Effector memory CD8-positive, alpha-beta T cell (primary cell): ENCODE measurements at places on chromosomes 12 and 14.

- DNase-seq, result no peak
Measured at GRCh38 chr14:56562883-56563282, 16.7 kb upstream of the TMEM260 start.

DNA sequence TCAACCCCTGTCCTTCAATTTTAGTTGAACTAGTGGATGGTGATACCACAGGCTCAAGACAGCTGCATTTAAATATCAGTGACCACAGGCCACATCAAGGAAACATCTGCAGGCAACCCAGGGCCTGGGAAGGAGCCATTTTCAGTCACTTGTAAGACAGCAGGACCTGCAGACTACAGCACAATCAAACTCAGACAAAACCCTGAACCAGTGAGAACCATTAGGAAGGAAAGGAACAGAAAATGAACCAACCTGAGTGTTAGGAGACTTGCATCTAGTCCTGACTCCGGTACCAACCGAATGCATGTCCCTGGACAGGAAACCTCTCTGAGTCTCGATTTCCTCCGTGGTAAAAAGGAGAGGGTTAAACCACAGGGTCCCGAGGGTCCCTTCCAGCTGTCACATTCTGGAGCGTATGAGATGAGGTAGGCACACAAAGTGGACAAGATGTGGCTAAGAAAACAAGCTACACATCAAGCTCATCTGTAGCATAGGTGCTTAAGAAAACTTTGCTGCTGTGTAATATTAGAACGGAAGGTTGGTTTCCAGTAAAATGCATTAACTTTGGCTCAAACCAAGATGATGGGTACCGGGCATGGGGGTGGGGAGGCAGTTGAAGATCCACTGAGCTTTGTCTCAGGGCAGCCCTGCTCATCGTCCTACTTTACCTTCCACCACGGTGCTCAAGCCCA lies 1.6 kb upstream of the CDKN1B start:
- DNase-seq, result no peak

DNA sequence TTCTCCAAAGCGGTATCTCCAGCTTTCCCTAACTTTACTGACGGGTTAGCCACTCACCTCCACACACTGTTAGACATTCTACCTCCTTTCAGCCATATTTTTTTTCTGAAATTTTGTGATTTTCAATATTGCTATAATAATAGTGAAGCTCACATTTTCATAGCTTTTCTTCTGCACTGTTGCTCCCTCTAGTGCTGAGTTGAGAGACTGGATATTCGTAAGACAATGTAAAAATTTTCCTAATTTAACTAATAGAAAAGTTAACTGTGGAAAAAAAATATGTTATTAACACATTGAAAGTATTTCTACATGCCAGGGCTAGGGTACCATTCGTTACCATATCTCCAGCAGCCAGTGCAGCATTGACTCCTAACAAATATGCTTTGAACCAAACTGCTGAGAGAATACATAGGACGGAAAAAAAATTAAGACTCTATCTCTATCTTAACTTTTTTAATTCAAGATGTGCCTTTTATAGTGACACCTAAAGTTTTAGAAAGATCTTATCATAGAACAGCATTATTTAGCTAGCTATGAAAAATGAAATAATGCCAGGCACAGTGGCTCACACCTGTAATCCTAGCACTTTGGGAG lies 48.7 kb upstream of the ABCC9 start:
- DNase-seq, result no peak

DNA sequence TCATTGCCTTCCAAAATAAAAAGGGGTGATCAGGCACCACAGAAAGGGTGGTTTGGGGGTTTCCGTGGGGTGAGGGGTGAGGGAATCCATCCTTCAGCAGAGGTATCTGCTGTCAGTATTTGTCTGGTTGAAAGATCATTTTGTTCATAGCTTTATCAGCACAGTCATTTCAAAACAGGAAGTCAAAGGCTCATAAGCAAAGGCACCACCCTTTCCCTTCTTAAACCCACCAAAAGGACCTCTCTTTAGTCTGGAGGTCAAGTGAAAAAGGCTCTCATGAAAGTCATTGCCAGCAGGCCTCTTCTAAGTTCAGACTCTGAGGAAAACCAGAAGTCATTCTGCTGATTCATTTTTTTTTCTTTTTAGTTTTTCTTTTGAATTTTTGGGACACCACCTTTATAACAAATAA lies 6.2 kb downstream of the CHST11 start:
- no peak for DNase-seq

DNA sequence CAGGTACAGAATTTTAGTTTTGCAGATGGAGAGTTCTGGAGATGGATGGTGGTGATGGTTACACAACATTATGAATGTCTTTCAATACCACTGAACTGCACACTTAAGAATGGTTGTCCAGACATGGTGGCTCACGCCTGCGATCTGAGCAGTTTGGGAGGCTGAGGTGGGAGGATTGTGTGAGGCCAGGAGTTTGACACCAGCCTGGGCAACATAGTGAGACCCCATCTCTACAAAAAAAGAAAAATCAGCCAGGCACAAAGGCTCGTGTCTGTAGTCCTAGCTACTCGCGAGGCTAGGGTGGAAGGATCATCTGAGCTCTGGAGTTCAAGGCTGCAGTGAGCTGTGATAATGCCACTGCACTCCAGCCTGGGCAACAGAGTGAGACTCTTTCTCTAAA lies 8.1 kb upstream of the USP30 start:
- DNase-seq, result no peak

GRCh38 chr14:72863216-72864006 lies 30.5 kb downstream of the DPF3 start:
- no peak for DNase-seq

DNA sequence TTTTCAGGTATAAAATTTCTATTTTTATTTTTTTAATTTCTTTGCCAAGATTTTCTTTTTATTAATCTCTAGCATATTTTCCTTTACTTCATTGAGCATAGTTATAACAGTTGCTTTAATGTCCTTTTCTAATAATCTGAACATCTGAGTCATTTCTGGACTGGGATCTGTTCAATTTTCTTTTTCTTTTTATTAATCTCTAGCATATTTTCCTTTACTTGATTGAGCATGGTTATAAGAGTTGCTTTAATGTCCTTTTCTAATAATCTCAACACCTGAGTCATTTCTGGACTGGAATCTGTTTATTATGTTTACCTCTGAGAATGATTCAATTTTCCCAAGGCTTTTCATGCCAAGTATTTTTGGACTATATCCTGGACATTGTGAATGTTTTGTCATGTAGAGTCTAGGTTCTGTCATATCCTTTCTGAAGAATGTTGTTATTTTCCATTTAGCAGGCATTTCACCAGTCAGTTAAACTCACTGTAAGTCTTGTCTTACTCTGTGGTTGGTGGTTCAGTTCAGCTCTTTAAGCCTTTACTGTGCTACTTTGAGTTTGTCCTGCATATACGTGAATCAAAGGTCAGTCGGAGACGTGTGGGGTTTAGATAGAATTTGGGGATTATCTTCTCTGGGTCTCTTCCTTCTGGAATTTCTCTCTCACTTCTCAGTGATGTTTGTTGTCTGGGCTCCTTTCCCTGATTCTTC lies 20.3 kb downstream of the TTC6 start:
- no peak for DNase-seq

DNA sequence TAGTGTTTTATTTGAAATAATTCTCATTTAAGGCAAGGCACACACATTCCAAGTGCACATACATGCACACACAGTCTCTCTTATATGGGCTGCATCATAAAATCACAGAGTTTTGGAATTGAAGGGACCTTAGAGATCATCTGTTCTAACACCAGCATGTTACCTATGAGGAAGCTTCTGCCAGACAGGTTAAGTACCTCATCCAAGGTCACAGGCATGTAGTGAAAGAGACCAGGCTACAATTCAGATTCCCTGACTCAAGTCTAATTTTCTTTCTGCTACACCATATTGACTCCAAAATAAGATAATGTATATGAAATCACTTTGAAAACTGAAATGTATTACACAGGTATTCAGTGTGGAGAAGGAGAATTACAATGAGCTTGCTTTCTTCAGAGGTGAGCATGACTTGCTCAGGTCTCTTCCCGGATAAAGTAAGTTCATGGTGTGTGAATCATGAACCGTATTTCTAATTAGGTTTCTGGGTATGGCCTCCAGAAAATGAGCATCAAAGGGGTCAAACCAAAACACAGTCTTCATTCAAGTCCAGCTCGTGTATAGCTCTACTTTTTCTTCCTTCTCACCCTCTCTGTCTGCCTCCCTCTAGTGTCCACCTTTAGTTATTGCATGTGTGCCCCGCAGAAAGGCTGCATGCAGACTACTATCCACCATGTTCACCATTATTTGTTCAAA lies 411.9 kb downstream of the FUT8 start:
- DNase-seq, result peak; percentile 65

- DNase-seq, result no peak
Measured at GRCh38 chr14:61215222-61216020, 65.7 kb downstream of the TMEM30B start.

GRCh38 chr12:53644133-53644532 lies 18.0 kb upstream of the ATF7 start:
- no peak for DNase-seq

DNA sequence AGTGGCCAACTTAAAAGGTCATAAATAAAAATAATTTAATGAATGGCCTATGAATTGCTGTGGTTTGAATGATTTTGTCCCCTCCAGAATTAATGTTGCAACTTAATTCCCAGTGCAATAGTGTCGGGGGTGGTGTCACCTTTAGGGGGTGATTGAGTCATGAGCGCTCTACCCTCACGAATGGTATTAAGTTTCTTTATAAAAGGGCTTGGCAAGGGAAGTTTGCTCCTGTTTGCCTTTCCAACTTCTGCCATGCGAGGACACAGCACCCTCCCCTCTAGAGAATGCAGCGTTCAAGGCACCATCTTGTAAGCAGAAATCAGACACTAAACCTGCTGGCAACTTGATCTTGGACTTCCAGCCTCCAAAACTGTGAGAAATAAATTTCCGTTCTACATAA lies 253.3 kb downstream of the ATXN7L3B start:
- no peak for DNase-seq

DNA sequence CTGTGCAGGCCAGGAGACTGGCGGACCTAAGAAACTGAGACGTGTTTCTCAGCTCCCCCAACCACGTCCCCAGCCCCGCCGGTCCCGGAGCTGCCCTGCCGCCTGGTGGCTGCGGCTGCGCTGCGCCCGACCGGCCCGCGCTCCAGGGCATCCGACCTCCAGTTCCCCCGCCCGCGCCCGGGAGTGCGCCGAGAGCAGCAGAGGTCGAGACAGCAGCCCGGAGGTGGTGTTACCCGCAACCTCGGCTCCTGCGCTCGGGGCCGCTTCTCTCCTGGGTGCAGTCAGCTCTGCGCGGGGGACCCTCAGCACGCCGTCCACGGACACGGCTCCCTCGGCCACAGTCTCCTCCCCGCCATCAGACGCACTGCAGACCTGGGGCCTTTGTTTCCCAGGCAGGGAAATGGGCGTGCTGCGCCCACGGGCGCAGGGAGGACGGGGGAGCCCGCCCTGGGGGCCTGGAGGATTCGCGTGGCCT lies 21.6 kb upstream of the GPR132 start:
- DNase-seq, result peak; percentile 88

GRCh38 chr14:79337761-79338160 lies 873.5 kb downstream of the DIO2 start:
- no peak for DNase-seq

- no peak for DNase-seq
Measured at GRCh38 chr12:49583366-49584094, 15.6 kb upstream of the MCRS1 start.

DNA sequence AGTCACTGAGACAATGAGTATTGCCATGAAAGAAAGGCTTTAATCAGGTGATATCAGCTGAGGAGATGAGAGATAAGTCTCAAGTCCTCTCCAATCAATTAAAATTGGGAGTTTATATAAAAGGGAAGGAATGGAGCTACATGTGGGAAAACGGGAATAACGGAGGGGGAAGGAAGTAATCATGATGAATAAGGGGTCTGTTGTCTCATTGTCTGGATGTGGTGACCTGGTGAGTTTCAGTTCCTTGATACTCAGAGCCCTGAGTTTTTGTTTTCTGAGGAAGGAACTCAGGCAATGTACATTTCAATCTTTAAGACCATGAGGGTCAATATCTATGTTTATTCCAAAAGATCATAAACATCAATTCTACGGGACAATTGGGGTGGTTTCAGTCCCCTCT lies 198.8 kb downstream of the KITLG start:
- no peak for DNase-seq

- no peak for DNase-seq
Measured at GRCh38 chr14:21194597-21194996, 38.7 kb upstream of the OR5AU1 start.

DNA sequence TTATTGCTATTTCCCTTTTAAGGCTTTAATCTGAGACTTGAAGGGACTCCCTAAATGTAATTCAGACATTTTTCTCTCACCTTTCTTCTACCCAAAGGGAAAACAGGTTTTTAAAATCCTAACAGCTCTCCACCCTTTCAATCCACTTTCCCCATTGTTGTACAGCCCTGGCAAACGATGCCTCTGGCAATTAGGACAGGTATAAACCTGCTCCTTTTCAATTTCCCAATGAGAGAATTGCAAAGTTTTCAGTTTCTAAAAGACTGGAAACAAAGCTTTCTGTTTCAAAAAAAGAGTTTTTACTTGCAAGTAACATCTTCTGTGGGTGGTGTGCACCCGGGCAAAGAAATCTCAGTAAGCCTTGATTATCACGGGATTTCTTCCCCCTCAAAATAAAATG lies 131.2 kb downstream of the HMGA2 start:
- DNase-seq, result no peak

DNA sequence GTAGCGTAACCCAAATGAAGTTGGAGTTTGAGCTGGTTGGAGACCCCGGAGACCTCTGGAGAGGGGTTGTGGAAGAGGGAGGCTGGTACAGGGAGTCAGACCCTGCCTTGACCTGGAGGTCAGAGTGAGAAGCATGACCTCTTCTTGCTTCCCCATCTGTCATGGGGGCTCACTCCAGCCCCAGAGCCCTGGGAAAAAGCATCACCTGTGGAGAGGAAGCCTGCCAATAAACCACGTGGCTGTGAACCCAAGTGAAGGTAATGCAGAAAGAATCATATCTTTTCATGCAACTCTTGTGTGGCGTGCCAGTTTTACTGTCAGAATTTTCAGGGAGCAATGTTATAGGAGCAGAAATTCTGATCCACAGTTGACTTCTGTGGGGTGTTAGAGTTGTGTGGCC lies 178.5 kb upstream of the PRICKLE1 start:
- no peak for DNase-seq

GRCh38 chr14:63383776-63384367 lies 65.1 kb upstream of the GPHB5 start:
- peak; percentile 16 for DNase-seq

- no peak for DNase-seq
Measured at GRCh38 chr12:28699029-28699428, 450.0 kb upstream of the FAR2 start.

- no peak for DNase-seq
Measured at GRCh38 chr14:22991852-22992251, 9.5 kb upstream of the AJUBA start.

- DNase-seq, result no peak
Measured at GRCh38 chr12:103249607-103250006, 246.2 kb downstream of the C12orf42 start.

- no peak for DNase-seq
Measured at GRCh38 chr14:41171045-41171444, 435.6 kb upstream of the LRFN5 start.

- no peak for DNase-seq
Measured at GRCh38 chr14:71438684-71439083, 493.5 kb upstream of the RGS6 start.

- no peak for DNase-seq
Measured at GRCh38 chr14:95313707-95314106, 6.0 kb downstream of the CLMN start.
